ENCODE measurements at places on chromosomes 2 and 18.

DNA sequence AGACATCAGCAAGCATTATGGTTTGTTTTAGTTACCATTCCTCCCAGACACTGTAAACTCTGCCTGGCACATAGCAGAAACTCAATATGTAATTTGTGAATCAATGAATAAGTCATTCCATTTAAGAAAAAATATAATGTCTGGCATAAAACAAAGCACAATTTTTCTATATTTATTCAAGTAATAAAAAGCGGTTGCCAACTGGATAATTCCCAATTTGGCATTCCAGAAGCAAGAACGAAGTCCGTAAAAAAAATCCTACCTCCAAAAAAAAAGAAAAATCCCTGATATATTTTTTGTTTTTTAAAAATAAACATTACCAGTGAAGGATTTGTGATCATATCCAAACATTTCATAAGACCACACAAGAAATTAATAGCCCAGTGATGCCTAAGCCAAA lies 351.3 kb upstream of the LRRTM4 start:
- DNase-seq = no peak

DNA sequence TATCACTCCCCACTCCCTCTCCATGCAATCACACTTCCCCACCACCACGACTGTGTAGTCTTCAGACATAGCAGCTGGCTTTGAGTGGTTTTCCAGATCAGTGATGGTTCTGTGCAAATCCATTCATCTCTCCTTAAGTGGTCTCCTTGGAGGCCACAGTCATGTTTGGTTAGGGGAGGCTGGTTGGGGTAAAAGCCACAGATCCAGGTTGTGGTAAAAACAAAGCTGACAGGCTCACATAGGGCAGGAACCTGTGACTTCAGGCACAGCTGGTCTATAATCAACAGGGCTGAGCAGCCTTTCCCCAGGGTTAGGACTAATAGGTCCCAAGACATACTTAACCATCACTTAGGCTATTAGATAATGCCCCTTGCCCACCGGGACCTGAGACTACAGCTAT lies 46.2 kb upstream of the FZD7 start:
- no peak for DNase-seq

- no peak for DNase-seq
Observed at GRCh38 chr2:24832931-24833701, 39.9 kb downstream of the CENPO start.

DNA sequence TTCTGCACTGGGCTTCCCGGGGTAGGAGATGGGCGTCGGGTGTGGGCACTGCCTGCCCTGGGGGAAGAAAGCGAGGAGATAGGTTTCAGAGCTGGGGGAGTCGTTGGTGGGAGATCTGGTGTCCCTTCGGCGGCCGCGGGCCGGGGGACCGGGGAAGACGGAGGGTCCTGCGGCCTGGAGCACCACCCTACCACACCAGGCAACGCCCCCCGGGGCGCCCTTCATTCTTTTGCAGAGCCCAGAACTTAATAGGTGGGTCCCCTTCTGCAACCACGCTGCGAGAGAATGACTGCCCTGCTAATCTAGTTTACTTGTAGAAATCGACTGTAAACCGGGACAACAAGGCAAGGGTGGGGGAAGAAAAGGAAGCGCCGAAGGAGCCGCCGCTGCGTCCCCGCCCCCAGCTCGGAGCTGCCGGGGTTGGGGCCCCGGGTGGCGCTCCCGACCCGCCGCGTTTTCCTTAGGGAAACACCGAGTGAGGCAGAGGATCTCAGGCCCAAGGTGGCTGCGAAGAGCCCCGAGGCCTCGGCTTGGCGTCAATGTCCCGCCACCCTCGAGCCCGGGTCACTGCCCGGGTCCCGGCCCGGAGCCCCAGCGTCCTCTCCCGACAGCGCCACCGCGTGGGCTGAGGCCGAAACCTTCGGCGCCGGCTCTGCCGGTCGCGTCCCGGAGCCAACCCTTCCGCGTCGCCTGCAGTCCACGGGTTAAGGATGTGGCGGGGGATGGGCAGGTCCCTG lies 5.4 kb upstream of the SATB2 start:
- DNase-seq = peak; percentile 41

DNA sequence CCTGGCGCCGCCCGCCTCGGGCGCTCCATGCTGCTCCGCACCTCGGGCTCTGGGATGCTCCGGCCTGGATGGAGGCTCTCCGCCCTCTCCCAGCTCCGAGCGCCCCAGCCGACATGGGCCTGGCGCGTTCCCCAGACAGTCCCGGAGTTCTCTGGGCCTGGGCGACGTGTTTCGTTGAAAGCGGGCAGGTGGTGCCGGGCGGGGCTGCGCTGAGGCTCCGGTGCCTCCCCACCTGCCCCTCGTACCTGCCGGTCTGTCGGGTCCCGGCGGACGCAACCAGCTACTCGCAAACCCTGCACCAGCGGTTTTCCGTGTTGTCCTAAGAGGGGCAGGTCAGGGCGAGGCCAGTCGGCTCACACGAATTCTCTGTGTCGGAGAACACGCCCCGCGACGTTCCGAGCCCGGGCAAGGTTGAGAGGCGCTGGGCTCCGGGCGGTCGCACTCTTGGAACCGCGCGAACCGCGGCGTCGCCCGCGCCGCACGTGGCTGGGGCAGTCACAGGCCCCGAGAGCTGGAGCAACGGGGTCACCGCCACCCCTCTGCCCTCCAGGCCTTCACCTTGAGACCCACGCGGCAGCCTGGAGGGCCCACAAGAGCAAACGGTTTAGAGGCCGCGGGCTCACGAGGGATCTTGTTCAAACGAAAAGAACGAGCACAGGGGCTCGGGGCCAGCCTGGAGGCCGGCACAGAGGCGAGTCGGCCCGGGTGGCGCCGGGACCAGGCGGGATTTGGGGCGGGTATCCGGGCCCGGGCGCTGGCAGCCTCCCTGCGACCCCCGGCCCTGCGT lies 4.2 kb upstream of the SIX2 start:
- DNase-seq = peak; percentile 8

GRCh38 chr2:168152902-168153530 lies 94.4 kb downstream of the STK39 start:
- no peak for DNase-seq

- DNase-seq = no peak
Observed at GRCh38 chr2:86253424-86253823, 54.2 kb downstream of the MRPL35 start.

GRCh38 chr2:211766689-211767088 lies 771.9 kb downstream of the ERBB4 start:
- no peak for DNase-seq

GRCh38 chr2:31107591-31108300 lies 30.5 kb downstream of the GALNT14 start:
- DNase-seq = peak; percentile 2

DNA sequence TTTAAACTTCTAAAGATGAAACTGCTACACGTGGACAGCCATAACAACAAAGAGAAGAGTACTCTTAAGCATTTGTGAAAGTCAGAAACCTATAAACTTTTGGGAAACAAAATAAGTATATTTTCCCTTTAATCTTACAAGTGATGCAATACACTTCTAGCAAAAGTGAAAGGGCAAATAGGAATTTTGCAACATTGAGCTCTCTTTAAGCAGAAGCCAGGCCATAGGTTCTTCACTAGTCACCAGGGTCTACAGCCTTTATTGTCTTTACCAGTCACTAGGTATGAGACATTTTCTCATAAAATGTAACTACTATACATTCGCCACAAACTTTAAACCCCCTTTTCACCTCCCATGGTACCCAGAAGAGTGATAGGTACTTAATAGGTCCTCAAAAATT lies 37.5 kb downstream of the SCN1A start:
- DNase-seq = peak; percentile 83

DNA sequence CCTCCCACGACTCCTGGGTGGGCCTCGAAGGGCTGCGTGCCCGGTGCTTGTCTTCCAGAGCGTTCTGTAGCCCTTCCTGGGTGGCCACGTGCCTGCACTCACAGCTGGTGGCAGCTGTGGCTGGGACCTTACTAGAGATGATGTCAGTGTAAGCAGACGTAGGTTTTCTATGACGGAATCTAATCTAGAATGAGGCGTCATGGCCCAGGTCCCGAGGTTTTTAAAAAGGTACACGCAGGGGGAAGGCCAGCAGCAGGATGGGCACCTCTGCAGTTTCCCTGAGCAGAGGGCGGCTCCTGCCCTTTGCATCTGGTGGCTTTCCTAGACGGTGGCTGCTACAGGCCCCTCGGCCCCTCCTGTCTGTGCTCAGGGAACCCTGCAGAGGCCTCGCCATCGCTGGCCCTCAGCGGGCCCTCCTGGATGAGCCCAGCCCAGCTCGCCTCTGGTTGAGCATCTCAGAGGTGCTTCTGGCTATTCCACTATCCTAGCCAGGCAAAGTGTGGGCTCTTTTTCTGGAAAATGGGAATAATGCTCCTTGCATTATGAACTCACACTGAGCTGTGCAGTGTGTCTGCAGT lies 49.6 kb upstream of the PXDN start:
- DNase-seq = peak; percentile 8

DNA sequence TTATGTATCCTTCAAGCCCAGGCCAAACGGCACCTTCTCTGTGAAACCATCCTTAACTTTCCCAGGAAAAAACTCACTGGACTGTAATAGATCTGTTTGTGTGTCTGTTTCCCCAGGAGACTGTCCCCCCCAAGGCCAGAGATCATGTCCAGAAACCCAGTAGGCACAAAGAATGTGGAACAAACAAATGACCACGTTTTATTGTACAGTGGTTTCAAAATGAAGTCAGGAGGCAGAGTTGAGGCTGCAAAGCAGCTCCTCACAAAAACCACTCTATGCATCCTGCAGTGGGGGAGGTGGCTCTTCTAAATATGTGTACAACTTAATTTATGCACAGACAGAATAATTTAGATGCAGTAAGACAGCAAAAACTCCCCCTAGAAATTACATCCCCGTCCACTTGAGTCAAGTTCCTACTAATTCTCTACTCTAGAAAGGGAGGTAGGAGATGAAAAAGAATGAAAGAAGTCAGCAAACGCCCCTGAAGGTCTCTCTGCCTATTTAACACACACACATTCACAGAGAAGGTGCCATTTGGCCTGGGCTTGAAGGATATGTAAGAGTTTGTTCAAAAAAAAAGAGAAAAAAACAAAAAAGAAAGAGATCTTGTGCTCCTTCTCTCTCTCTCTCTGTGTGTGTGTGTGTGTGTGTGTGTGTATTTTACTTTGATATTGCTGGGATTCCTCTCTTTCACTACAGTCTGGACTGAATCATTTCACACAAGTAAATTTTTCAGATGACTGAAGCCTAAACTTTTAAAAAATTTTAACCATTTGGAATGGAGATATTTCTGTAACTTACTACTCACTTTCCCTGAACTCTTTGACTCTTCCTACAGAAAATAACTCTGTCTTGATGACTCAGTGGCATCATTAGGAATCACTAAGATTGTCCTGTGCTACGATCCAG lies 19.5 kb downstream of the BCL2 start:
- no peak for DNase-seq

GRCh38 chr2:226179010-226179409 lies 620.6 kb downstream of the IRS1 start:
- no peak for DNase-seq

DNA sequence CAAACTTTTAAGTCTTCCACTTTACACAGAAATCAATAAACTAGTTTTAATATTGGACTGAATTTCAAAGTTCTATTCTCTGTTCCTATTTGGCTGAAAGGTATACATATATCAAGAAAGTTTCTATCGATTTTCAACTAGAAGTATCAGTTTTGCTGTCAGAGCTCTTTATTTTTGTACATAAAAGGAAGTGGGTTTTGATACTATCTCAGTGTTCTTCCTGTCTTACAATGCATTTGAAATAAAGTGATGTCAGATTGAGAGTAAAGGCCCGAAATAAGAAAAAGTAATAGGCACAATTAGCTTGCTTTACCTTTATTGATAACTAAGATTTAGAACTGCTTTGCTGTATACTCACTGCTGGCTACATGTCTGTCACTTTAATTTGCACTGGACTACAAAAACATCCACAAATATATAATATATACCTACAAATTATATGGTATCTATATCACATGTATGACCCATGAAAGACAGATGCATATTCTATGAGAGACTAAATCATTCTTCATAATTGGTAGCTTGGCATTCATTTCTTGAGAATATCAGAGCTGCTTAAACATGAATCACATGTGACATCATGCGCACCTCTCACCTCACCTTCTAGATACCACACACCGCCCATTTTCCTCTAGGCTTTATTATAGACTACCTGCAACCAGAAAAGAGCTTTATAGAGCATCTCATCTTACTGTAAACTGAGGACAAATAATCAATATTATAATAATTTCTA lies 83.6 kb downstream of the ASXL2 start:
- DNase-seq = peak; percentile 8

DNA sequence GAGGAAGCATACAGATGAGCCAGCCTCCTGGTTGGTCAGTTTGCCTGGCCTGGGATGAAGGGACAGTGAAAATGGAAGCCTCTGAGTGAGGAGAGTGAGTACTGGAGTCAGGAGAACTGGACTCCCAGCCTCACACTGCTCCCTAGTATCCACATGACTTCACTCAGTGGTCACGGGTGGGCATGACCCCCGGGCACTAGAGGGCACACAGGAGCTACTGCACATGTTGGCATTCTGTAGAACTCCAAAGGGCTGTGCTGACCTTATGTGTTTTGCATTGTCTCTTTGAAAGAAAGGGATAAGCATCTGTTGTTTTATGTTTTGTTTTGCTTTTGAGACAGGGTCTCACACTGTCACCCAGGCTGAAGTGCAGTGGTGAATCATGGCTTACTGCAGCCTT lies 23.7 kb downstream of the NCAPH start:
- DNase-seq = no peak

DNA sequence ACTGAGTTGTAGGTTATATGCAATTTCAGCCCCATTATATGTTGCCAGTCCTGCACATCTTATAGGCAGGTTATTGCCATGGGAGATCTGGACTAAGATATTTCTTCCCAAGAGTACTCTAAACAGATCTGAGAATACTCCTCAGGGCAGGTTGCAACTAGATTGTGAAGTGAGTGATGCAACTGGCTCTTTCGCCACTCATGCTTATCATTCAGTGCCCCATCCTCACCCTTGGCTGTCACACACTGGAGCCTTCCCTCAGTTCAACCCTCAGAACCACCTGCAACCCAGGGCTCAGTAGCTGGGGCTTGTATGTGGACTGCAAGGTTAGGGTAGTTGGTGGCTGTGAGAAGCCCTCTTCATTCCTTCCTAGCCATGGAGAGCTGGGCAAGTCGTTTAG lies 14.1 kb downstream of the MERTK start:
- DNase-seq = no peak

GRCh38 chr18:11400703-11401102 lies 208.7 kb upstream of the SLC35G4 start:
- no peak for DNase-seq

- DNase-seq = no peak
Observed at GRCh38 chr2:237438080-237438940, 24.3 kb upstream of the COL6A3 start.

GRCh38 chr2:43622931-43623451 lies 14.1 kb upstream of the PLEKHH2 start:
- DNase-seq = peak; percentile 43

DNA sequence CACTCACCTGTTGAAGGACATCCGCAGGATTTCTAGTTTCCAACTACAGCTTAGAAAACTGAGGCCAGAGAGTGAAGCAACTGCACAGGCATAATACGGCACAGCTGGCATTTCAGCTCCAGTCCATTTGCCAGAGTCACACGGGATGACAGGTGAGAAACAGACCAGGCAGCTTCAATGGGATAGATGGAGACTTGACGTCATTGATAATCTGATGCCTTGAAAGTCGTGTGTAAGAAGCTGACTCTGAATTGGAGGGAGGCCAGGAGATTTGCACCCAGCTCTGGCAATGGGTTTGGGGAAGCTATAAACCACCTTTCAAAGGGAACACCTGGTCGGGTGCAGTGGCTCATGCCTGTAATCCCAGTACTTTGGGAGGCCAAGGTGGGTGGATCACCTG lies 12.4 kb upstream of the DNMT3A start:
- no peak for DNase-seq

GRCh38 chr2:237488901-237489860 lies 2.1 kb downstream of the MLPH start:
- no peak for DNase-seq
